ENCODE measurements at places on chromosomes 7 and 10.

GRCh38 chr10:77801474-77802161, 124.9 kb downstream of the DLG5 start:
- DNase-seq, result no peak

DNA sequence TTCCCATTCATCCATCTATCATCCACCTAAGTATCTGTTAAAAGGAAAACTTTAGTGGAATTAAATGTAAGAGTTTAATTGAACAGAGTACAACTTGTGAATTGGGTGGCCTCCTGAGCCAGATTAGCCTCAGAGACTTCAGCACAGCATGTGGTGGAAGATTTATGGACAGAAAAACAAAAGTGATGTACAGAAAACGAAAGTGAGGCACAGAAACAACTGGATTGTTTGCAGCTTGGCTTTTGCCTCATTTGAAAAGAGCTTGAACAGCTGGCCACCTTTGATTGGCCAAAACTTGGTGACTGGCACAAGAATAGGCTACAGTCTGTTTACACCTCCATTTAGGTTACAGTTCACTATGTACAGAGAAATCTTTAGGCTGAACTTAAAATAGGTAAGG, 1463.4 kb upstream of the CELF2 start:
- no peak for DNase-seq

DNA sequence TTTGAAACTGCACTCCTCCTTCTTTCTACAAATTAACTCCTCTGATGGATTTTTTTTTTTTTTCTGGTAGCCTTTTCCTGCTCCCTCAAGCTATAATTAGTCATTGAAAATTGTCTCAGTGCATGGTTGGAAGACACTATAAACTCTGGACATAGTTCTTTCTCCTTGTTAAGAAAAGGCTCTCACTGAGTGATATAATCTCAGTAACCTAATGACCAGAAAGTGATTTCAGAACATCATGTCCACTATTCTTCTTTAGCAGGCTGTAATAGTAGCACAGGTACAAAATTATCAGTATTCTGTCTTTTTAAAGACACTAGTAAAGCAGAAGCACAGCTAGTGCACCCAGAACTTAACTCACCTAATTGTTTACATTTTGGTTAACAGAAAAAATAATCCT, 752.6 kb upstream of the PHF14 start:
- no peak for DNase-seq

DNA sequence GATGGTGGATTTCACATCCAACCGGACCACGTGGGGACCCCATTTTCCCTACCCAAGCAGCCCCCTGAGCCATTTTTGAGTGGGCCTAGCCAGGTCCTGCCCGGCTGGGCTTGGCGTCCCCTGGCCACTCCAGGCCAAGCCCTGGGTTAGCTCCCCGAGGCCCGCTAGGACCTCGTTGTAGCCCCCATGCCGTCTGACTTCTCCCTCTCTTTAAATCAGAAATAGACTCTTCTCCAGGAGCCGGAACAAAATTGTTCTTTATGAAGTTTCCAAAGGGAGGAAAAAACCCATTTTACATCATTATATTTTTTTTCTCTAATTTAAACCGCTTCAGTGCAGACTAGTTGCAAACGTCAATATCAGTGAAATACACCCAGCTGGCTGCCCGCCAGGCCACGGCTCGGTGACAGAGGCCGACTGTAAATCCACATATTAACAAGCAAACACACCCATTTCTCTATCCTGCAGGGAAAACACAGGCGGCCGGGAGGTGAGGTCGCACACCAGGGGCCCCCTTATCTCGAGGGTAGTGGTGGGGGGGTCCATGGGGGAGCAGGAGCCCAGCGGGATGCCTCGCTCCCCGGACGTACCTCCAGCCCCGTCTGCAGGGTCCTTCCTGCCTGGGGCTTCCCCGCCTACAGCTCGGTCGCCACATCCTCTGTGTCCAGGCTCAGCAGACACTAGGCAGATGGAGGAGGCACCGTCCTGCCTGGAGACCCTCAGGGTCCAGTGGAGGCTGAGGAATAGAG, 72.7 kb downstream of the ELFN1 start:
- DNase-seq, result no peak

GRCh38 chr10:14396411-14397048, 65.8 kb upstream of the FRMD4A start:
- no peak for DNase-seq

GRCh38 chr10:110774069-110775019, 97.4 kb upstream of the PDCD4 start:
- no peak for DNase-seq

DNA sequence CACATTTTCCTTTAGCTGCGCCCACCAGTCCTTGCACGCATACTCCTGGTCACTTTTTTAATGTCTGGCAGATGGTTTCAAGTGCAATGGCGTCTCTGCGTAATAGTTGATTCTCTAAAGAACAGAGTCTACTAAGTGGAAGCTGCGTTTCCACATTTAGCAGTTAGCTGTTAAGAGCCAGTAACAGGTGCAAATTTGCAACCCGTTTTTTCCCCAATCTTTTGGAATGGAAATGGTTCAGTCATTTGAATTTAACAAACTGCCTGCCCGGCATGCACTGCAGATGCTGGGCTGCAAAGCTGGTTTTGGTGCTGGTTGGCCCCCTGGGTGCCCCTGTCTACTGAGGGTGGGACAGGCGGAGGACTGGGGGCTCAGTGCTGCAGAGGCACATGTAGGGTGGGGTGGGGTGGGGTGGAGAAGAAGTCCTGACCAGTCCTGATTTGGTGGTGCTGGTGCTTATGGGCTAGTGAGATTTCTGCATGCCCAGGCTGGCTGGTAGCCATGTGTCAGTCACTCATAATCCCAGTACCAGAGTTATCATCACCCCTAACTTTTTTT, 43.9 kb downstream of the CUX1 start:
- no peak for DNase-seq

DNA sequence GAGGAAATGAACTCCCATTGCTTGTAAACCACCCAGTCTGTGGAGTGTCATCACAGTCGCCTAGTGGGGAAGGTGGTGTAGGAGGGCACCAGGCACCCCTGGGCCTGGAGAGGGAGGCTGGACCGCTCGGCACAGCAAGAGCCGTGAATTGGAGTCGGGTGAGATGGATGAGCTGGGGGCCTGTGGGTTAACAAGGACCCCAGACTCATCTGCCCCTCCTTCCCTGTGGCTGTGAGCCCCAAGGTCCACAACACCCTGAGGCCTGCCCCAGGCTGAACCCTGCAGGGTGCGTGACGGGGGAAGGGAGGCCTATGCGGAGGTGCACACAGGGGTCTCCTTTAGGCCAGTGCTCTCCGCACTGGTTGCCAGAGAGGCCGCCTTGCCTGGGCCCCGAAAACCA, 581.4 kb upstream of the FOXK1 start:
- DNase-seq, result no peak

DNA sequence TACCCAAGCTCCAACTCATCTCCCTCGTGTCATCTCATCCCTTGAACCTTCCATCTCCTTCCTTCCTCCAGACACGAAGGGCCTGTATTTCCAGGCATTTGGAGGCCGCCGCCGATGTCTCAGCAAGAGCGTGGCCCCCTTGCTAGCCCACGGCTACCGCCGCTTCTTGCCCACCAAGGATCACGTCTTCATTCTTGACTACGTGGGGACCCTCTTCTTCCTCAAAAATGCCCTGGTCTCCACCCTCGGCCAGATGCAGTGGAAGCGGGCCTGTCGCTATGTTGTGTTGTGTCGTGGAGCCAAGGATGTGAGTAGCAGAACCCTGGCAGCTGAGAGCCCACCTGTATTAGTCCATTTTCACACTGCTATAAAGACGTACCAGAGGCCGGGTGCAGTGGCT, 5.5 kb downstream of the FBXO24 start:
- DNase-seq, result no peak

- no peak for DNase-seq
These were observed 10.9 kb upstream of the KCNMA1 start for GRCh38 chr10:77648472-77648871.

DNA sequence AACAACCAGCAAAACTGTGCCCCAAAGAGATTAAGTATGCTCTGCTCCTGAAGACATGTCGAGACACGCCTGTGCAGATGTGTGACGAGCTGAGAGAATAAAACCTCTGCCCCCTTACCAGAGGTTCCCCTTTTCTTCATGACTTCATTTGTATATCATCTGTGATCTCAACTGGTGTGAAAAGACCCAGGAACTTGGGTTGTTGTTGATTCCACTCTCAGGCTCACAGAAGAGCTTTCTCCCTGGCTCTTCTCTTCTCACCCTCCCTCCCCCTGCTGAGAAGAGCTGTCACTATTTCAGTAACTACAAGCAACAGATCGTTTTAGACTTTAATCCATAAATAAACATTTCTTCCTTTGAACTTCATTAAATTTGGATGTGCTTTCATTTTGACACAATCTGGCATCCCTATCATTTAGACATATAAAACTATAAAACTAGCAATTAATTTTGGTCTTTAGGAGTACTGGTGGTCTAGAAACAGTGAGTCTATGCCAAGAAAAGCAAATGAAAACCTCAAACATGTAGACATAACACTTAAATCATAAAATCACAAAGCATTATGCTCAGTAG, 179.3 kb upstream of the FZD8 start:
- DNase-seq, result no peak

- DNase-seq, result no peak
These were observed 196.0 kb upstream of the GRB10 start for GRCh38 chr7:50978633-50979215.

Data from T-helper 1 cell (primary cell).